SK-N-SH treated with all-trans-retinoic acid at 6 μM for 48 hours (cell line): ENCODE measurements at places on chromosomes 12 and 14.

- no peak for ATAC-seq
These were observed 30.0 kb upstream of the CCDC63 start for GRCh38 chr12:110816779-110817178.

DNA sequence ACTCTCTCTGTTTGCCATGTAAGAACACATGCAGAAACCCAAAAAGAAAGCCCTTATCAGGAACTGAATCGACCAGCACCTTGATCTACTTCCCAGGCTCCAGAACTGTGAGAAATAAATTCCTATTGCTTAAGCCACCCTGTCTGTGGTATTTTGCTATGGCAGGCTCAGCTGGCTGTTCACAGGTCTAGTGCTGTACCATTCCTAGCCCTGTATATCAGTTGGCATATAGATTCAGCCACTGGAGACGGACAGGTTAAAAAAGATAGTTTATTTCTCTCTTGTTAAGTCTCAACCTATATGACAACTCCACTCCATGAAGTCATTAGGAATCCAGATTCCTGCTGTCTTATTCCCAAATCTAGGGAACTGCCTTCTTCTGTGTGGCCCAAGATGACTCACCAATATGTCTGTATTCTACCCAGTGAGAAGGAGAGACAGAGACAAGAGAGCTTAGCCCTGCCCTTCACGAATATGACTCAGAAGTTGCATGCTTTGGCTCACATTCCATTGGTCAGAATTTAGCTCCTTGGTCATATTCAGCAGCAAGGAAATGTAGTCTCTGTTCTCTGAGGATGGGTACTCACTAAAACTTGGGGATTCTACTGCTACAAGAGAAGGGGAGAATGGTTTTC is 57.0 kb downstream of the PLEKHG7 start:
- peak; percentile 98 for ATAC-seq

DNA sequence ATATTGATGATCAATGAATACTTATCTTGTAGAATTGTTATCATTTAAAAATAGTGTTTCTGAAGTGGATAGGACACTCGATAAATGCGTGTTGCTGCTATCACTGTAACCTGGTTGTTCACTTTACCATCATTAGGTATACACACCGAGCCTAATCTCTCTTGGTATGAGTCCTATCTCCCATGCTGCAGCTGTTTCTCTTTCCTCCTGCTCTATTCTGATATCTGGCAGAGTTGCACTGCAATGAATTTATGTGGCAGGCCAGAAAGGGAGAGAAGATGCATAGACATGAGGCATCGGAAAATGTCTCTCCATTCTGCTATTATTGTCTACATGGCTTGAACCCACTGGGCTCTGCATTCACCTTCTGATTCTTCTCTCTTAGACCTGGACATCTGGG is 26.7 kb downstream of the KCNK10 start:
- no peak for ATAC-seq

- peak; percentile 39; the same call in 2 of the 3 replicates for ATAC-seq
These were observed 126.9 kb downstream of the DUSP6 start for GRCh38 chr12:89225401-89225800.

GRCh38 chr14:94337274-94337673 is 14.1 kb upstream of the SERPINA6 start:
- no peak for ATAC-seq

DNA sequence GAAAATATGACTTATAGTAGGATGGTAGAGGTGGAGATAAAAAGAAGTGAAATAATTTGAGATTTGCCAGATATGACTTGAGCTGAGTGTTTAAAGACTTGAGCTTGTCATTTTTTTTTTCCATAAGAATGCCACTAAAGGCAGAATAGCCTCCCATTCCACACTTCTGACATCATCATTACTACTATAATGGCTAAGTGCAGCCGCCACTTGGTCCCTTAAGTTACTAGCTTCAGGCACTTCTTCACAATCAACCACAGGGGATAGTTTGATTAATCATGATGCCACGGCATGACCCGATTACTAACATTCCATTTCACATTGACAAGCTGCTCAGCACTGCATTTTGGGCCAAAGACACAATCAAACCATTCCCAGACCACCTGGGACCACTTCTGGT is 127.9 kb downstream of the EFCAB11 start:
- peak; percentile 71 for ATAC-seq

GRCh38 chr14:61429316-61429715 is 107.9 kb downstream of the PRKCH start:
- ATAC-seq = no peak

- no peak for ATAC-seq
These were observed 343.1 kb downstream of the FSCB start for GRCh38 chr14:44163946-44164345.

DNA sequence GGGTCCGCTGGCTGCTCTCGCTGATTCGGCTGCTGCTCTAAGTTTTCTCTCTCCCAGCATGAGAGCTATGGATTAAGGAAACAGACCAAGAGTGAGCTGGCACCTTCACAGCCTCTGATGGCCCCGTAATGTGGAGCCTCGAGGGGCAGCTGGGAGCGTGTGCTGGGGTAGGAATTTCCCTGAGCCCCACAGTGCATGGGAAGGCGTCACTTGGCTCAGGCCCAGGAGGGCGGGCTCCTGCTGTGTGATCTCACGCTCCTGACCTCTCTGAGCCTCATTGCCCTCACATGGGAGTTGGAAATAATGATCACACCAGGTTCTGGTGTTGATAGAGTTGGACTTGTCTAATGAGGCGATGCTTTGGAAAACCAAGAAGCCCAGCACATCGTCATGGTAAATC is 238.6 kb upstream of the CRY1 start:
- no peak for ATAC-seq
